Suppressor macrophage treated with lipopolysaccharide for 4 hours (primary cell): ENCODE measurements at places on chromosomes 1 and 21.

DNA sequence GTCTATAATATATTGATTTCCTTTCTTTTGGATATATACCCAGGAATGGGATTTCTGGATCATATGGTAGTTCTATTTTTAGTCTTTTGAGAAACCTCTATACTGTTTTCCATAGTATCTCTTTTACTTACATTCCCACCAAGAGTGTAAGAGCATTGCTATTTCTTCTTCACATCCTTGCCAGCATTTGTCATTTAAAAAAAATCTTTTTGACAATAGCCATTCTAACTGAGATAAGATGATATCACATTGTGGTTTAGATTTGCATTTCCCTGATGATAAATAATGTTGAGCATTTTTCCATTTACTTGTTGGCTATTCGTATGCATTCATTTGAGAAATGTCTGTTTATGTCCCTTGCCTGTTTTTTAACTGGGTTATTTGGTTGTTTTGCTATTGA lies 467.4 kb downstream of the COL11A1 start:
- no peak for DNase-seq

DNA sequence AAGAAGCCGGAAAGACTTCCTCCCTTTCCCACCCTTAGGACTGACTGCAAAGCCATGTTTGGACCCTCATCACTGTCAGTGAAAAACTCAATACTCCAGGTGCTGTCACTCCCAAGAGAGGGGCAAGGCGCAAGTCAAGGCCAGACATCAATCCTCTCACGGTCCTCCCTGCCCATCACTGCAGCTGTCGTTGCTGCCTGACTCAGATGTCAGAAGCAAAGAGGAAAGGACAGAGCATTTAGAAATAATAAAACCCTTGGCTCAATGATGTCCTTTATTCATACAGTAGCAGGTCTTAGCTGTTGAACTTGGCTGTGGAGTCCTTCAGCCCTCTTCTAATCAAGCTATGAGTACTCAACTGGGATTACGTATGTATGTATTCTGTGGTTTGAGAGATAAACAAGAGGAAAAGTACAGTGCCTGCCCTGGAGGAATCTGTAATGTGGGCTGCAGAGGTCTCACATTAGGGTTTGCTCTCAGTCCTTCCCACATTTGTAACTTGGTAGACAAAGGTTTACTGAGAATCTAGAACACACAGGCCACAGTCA lies 13.5 kb downstream of the SUSD4 start:
- DNase-seq = no peak

DNA sequence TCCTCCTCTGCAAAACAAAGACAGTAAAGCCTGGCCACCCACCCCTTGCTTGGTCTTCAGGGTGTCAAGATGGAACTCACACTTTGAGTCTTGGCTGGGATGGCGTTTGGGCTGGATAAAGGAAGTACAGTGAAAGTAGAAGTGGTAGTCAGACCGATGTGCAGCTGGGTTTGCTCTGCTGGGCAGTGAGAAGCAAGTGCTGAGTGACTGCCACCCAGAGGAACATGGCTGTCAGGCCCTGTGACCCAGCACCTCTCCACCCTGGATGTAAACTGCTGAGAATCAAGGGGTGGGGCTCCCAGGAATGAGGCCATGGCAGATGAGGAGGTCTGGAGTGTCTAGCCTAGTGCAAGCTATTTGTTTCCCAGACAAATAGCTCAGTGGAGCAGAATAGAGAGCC lies 51.2 kb downstream of the POFUT2 start:
- DNase-seq = peak; percentile 42

- no peak for DNase-seq
These were observed 9.1 kb upstream of the THEM5 start for GRCh38 chr1:151862604-151863003.

GRCh38 chr1:10841118-10841517 lies 44.7 kb upstream of the CASZ1 start:
- no peak for DNase-seq

DNA sequence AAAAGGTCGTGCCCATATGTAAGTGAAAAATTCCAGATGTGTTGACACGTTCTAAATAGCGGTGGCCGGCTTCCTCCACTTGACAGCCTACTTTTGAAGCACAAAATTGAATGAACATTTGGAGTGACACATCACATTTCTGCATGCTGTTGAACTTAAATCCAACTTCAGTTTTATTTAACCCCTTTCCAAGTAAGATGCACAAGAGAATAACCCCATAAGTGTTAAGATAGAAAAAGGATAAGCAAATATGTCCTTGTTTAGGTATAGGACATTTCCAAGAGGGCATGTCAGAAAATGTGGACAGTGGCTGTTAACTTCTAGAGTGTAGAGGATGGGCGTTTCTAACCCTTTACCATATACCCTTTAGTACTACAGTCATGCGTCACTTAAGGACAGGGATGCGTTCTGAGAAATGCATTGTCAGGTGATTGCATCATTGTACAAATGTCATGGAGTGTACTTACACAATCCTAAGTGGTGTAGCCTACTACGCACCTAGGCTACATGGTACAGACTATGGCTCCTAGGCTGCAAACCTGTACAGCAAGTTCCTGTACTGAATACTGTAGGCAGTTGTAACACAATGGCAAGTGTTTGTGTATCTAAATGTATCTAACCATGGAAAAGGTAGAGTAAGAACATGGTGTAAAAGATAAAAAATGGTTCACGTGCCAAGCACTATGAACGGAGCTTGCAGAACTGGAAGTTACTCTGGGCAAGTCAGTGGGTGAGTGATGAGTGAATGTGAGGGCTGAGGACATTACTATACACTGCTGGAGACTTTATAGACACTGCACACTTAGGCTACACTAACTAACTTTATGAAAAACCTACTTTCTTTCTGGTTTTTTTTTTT lies 9.3 kb upstream of the FAM89A start:
- DNase-seq = peak; percentile 51

DNA sequence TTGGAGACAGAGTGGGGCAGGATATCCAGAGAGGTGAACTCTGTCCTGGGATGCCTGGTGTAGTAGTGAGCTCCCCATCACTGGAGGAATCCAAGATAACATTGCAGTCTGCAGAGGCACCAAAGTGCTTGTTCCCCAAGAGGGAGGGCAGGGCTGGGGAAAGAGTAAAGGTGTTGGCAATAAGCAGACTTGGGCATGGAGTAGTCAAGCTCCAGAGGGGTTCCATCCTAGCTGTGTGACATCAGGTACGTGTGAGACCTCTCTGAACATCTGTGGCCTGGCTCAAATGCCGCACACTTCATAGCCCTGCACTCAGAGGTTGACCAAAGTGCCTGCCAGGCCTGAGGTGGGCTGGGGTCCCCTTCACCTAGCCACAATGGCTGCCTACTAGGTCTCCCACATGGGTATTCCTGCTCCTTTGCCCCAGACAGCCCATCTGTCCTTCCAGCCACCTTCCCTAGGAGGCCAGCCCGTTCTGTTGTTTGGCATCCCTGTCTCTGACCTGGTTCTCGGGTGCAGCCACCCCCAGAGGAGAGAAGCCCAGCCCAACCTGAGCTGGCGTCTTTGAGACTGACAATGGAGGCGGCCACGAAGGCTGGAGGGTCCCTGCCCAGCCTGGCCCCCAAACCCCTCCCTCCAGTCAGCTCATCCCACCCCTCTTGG lies 2.8 kb upstream of the ARF1 start:
- DNase-seq = no peak

DNA sequence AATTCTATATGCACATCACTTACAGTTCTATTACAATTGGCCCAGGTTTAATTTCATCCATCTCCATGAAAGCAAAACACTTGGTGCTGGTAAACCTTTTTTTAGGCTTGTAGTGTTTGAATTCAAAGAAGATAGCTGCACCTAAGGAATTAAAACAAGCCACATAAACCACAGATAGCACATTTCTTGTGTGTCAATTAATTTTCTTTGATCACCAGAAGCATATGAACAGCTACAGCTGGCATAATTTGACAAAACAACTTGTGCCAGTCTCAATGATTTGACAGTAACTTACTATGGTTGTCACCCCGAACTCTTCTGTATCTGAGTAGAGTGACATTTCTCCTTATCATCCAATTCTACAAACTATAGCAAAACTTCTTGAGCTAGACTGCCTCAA lies 42.2 kb downstream of the AIDA start:
- DNase-seq = no peak

- no peak for DNase-seq
These were observed 87.2 kb downstream of the TGFBR3 start for GRCh38 chr1:91798740-91799139.
